ENCODE measurements at places on chromosomes 1 and 21.

- no peak for DNase-seq
Measured at GRCh38 chr1:105793536-105794146, 1262.8 kb upstream of the PRMT6 start.

- no peak for DNase-seq
Measured at GRCh38 chr1:228517655-228518054, 30.5 kb downstream of the RNF187 start.

DNA sequence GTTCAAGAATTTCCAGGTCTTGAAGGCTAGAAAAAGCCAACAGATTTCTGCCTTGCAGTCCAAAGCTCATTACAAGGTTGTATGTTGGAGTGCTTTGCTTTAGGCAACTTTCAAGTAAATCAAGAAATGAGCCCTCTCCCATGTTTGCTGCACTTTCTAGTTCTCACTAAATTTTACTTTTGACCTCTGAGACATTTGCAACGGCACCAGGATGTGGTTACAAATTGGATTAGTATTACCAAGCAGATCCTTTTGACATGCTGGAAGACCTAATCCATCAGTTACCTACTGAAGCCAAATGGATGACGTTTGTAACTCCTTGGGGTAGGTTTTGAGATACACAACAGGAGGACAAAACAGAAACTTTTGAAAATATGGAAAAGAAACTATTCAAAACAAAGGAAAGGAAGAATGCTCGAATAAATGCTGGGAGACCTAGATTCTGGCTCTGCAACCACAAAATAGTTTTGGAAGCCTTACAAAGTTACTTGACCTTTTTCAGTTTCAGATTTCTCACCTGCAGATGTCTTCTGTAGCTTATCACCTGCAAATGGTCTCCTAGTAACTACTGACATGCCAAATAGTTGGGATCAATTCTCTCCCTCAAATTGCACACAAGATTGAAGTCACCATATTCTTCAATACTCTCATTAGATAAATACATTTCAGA is 251.7 kb upstream of the ADGRL2 start:
- no peak for DNase-seq

- no peak for DNase-seq
Measured at GRCh38 chr1:6519935-6520671, 28.6 kb upstream of the PLEKHG5 start.

Data from nucleus accumbens (tissue), 56 donors.